ENCODE measurements at places on chromosomes 13 and 19.

- H3K27ac ChIP-seq, result no peak overlapping the region
- H3K27me3 ChIP-seq, result no peaks in the 10 kb centered on the region
- no peak for DNase-seq
- H3K36me3 ChIP-seq, result no peaks in the 10 kb centered on the region
- H3K4me3 ChIP-seq, result no peak overlapping the region
Measured at GRCh38 chr13:101298517-101298916, 117.8 kb downstream of the NALCN start.

DNA sequence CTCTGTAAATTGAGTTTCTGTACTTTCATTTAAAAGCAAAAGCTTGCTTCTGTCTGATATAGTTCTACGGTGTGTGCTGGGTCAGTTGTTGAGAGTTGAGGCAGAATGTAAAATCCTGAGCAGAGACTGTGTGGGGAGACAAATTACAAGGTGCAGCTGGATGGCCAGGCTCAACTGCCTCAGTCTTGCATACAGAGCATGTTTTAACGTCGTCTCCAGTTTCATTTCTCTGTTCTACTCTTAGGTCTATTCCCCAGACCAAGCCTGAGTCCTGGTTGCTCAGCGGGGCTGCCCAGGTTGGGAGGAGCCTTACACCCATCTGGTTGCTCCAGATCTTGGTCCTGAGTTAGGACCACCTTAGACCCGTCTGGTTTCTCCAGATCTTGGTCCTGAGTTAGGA, 54.4 kb upstream of the MEDAG start:
- peaks cover 9% of the 10 kb centered on the region for H3K4me1 ChIP-seq
- peaks cover 9% of the 10 kb centered on the region for H3K27me3 ChIP-seq
- H3K36me3 ChIP-seq, result no peaks in the 10 kb centered on the region
- no peak overlapping the region for H3K4me3 ChIP-seq

DNA sequence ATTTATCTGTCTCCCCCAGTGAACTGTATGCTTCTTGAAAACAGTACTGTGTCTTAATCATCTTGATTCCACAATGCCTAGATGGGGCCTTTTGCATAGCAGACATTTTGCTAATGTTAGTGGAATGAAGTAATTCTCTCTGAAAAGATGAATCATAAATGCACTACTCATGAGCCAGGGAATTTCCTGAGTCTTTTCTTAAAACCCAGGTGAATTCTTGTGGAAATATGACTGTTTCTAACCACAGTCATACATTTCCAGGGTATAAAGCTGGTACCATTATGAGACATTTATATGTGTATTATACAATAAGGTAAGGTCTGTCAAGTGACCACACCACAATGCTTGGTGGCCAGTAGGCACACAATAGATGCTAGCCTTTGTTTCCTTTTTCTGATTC, 5.5 kb upstream of the KCTD4 start:
- peak overlapping the region; percentile 59 for H3K27ac ChIP-seq
- peaks cover 17% of the 10 kb centered on the region for H3K4me1 ChIP-seq
- peaks cover 26% of the 10 kb centered on the region for H3K36me3 ChIP-seq
- H3K4me3 ChIP-seq, result no peak overlapping the region
- DNase-seq, result no peak

DNA sequence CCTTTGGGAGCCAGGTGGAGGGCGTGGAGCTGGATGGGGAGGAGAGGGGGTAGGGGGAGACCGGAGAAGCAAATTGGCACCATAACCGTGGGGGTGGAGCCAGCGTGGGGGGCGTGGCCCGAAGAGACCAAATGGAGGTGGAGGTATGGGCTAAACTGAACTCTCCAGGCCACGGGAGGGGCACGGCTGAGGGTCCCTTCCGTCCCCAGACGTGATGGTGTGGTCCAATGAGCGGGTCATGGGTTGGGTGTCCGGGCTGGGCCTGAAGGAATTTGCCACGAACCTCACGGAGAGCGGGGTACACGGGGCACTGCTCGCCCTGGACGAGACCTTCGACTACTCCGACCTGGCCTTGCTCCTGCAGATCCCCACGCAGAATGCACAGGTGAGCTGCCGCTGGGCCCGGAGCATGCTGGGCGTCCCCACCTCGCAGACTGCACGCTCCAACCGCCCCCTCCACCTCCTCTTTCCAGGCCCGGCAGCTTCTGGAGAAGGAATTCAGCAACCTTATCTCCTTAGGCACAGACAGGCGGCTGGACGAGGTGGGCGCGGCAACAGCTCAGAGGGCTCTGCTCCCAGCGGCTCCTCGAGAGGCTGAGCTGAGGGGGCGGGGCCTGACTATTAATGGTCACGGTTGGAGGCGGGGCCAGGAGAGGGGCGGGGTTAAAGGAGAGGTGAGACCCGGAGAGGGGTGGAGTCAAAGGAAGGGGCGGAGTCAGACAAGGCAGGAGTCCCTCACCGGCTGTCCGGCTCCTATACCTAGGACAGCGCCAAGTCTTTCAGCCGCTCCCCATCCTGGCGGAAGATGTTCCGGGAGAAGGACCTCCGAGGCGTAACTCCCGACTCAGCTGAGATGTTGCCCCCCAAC, 6.2 kb downstream of the HRC start:
- no peak overlapping the region for H3K27ac ChIP-seq
- H3K4me3 ChIP-seq, result peak overlapping the region; percentile 90
- peak; percentile 94 for DNase-seq
- peaks cover 59% of the 10 kb centered on the region for H3K27me3 ChIP-seq
- peaks cover 23% of the 10 kb centered on the region for H3K4me1 ChIP-seq
- peaks cover 2% of the 10 kb centered on the region for H3K36me3 ChIP-seq

GRCh38 chr13:99225078-99225477, 24.4 kb downstream of the UBAC2 start:
- no peak overlapping the region for H3K27ac ChIP-seq
- peaks cover 48% of the 10 kb centered on the region for H3K36me3 ChIP-seq
- no peak overlapping the region for H3K4me3 ChIP-seq
- H3K4me1 ChIP-seq, result peaks cover 71% of the 10 kb centered on the region
- H3K27me3 ChIP-seq, result no peaks in the 10 kb centered on the region

- H3K27me3 ChIP-seq, result peaks cover 4% of the 10 kb centered on the region
- no peak overlapping the region for H3K4me3 ChIP-seq
- H3K27ac ChIP-seq, result no peak overlapping the region
Measured at GRCh38 chr13:73364736-73365135, 305.9 kb downstream of the KLF5 start.
